NCI-H1436 (cell line): ENCODE measurements at places on chromosomes 2 and 18.

DNA sequence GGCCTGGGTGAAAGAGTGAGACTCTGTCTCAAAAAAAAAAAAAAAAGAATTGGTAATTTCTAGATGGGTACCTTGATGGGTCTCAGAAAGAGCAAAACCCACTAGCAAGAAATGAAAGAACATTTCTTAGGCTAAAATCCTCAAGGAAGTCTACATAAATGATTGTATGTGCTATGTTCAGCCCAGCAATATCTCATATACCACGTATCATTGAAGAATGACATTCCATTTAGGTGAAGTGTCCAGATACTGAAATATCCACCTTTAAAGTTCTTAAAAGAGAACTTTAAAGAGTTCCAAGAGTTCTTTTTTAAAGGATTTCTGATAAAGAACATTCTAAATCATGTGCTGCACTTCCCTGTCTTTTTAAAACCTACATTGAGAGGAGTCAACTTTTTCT lies 19.2 kb downstream of the NRP2 start:
- no peak for DNase-seq

DNA sequence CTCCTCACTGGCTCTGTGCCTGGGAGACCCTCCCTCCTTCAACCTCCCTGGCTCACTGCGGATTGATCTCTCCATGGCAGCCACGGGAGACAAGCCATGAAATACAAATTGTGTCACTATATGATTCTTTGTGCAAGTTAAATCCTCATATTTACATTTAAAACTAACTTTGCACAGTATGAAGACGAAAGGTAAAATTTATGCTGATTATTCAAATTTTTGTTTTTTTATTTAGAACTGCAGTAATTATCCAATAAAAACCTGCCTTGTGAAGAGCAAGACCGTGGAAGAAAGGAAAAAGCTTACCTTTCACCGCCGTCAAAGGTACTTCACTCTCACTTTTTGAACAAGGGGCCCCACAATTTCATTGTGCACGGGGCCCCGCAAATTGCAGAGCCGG lies 436.9 kb downstream of the EIPR1 start:
- DNase-seq: no peak

DNA sequence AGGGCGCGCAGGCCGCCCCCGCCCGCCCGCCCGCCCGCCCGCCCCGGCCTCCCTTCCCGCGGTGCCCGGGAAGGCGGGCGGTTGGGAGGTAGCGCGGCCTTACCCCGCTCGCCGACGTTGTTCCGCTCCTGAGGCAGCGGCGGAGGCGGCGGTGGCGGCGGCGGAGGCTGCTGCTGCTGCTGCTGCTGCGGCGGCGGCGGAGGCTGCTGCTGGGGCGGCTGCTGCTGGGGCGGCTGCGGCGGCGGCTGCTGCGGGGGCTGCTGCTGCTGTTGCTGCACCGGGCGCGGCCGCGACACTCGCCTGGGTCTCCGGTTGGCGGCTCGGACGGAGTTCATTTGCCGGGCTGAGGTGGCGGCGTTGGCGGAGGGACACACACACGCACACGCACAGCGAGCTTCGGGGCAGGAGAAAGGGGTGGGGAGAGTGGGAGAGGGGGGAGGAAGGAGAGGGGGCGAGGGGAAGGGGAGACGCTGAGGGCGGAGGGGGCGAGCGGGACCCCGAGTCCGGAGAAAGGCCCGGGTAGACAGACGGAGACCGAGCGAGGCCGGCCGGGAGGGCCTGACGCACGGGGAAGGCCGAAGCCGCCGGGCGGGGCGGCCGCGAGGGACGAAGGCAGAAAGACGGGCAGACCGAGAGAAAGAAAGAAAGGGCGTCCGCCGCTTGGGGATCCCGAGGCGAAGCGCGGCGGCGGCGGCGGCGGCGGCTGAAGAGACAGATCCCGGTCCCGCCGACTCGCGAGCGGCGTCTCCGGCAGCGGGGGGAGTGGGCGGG lies 727 bp downstream of the FBXO11 start:
- DNase-seq: no peak

DNA sequence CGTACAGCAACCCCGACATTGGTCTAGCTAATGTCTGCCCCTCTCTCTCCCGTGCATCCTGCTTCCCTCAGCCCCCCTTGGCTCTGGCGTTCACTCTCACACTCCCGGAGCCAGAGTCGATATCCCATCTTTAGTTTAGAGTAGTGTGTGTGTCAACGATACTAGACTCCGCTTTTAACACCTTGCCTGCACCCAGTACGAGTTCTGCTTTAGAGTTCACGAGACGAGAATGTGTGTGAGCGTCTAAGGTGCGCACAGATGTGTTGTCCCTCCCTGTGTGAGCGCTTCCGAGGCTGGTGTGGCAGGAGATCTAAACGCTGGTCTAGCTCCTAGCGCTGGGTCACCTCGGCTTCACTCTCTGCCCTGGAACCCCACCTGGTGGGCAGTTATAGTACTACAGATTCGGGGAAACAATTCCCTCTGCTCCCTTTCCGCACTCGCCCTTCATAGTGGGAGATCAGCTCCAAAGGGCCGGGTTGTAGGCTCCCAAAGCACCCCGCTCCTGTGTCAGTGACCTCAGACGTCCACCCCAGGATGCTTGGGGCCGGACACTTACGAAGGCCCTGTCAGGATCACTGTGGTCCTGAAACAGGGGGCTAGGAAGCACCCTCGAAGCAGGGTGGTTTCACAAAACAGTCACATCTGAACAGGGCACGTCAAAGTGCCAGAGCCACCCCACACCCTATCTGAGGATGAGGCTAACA lies 2.6 kb upstream of the CYP26B1 start:
- DNase-seq: peak; percentile 72

GRCh38 chr2:217277646-217278398 lies 418.0 kb upstream of the TNP1 start:
- no peak for DNase-seq

GRCh38 chr18:58088691-58089065 lies 44.7 kb downstream of the NEDD4L start:
- DNase-seq: no peak

- no peak for DNase-seq
These were observed 1102.8 kb upstream of the KLHL29 start for GRCh38 chr2:22282220-22282619.

DNA sequence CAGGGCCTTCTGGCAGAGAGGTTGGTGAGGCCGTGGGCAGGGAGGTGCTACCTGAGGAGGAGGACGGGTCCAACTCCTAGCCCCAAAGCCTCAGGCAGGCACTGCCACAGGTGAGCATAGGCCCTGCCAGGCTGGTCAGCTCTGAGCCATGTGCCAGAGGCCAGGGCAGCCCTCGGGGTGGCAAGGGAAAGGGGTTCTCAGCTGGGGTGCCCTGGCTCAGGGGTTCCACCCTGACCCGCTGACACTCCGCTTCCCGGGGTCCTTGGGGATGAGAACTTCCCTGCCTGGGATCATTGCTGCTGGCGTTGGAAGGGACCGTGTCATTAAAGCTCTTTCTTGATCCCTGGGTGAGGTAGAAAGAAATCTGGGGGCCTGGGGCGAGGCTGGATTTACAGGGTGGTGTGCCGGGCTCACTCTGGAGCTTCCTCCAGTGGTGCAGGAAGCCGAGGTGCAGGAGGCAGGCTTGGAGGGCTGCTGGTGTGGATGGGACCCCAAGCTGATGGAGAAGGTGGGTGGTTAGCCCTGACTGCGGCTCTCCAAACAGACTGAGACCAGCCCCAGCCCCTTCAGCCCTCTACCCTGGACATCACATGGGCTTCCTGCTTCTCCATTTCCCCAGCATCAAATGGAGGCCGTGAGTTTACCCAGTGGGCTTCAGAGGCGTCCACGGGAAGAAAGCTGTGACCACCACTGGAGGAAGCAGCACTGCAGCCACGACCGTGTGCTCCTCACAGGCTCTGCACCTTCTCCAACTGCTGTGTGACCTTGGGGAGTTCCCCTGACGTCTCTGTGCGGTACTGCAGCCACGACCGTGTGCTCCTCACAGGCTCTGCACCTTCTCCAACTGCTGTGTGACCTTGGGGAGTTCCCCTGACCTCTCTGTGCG lies 295.2 kb downstream of the NDUFA10 start:
- no peak for DNase-seq

DNA sequence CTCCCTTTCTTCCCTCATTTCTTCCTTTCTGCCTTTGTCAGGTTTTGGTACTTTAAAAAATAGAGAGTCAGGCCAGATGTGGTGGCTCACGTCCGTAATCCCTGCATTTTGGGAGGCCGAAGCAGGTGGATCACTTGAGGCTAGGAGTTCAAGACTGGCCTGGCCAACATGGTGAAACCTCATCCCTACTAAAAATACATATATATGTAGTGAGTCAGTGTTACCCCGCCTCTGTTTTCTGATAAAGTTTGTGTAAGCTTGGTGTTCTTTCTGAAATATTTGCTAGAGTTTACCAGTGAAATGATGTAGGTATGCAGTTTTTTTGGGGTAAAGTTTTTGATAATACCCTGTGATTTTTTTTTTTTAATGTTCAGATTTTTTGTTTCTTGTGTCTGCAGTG lies 58.8 kb downstream of the DGKD start:
- no peak for DNase-seq

DNA sequence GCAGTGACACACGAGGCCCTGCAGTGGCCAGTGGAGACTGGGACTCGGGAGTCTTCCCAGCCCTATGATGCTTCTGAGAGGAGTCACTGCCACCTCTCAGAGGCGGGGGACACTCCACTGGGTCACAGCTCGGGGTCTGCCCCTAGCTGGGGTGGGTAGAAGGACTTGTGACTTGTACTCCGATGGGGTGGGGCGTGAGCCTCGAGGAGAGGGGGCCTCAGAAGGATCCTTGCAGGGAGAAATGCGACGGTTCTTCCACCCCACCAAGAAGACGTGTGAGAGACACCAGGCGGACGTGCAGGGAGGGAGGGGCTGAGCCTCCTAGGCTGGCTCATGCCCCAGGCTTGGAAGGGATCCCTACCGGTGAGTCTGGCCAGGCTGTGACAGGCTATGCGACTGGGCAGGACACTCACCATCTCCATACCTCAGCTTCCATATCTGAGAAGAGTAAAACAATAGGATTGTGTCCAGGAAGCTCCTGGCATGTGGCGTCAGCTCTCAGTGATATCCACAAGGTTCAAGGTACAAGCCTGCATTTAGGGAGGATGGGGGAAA lies 11.1 kb upstream of the OTOS start:
- no peak for DNase-seq

DNA sequence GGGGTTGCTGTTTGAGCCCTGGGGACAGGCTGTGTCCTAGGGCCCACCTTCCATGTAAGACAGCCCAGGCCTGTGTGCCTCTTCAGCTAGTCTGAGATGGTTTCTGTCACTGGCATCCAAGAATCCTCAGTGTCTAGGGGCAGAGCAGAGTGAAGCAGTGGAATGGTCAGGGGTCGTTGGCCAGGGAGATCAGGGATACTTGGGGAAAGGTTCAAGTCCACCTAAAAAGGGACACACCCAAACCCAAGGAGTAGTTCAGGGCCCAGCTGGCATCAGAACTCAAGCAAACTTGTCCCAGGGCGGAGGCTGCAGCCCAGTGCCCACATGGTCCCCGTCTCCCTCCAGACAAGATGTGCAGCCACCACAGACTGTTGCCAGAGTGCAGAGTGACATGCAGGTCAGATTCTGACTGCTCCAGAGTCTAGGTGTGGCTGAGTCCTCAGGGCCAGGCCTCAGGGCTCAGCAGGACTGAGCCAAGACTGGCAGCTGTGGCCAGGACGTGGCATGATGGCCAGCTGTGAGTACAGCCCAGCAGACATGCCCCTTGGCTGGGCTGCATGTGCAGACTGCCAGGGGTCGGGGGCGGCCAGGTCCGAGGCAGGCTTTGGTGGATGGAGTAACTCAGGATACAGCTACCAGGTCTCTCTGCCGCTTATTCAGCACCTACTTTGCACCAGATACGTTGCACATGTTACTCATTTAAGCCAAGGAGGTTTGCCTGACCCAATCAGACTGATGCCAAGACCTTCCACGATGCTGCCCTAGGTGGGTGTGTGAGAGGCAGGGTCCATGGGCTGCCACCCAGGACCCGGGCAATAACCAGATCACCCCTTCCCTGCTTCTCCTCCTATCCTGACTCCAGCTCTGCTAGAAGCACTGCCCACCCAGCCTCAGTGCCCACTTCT lies 146.6 kb downstream of the SMAD7 start:
- DNase-seq: no peak

DNA sequence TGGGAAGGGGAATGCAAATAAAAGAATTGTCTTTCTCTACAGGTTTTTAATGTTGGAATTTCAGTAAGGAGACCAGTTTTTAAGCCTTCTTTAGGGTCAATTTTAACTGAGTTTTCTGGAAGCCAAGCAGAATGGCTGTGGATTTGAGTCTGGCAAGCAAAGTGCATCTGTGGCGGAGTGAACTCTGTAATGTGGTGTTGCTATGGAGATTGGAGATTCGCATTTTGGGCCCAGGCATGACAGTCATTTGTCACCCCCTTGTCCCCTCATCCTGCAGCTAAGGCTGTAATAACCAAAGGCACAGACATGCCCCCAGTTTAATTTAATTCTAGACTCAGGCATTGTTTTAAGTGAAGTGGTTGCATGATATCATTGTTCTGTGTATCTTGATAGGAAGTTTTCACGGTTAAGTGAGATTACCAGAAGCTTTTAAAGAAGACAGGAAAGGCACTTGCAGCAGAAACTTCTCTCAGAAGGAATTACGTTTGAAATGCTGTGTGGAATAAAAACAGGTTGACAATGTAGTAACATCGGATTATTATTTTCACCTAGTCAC lies 30.6 kb downstream of the ARMC9 start:
- no peak for DNase-seq

- no peak for DNase-seq
These were observed 122.2 kb downstream of the BCL2 start for GRCh38 chr18:63197246-63197869.

DNA sequence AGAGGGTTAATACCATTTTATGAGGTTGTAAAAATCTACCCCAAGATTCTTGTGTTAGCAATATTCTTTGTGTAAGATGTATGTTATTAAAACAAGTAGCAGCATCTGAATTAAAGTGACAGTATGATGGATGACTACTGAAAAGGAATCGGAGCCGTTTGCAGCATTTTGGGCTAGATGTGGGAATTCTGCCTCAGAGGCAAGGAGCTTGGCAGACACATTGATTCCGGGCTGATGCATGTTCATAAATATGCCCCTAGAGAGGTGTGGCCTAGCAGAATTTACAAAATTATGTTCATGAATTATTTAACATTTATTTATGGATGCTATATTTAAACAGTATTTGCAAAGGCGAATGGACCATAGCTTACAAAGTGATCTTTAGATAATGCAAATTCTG lies 389.0 kb upstream of the ETAA1 start:
- no peak for DNase-seq

GRCh38 chr2:138274421-138275291 lies 226.9 kb upstream of the SPOPL start:
- DNase-seq: no peak

- DNase-seq: no peak
These were observed 182.4 kb downstream of the PTPRM start for GRCh38 chr18:7749510-7749981.

- no peak for DNase-seq
These were observed 61.4 kb downstream of the TXNL1 start for GRCh38 chr18:56576826-56577573.

- no peak for DNase-seq
These were observed 115.1 kb downstream of the PLCL1 start for GRCh38 chr2:197919487-197919886.
